ENCODE measurements at places on chromosomes 1 and 21.

GRCh38 chr1:35881850-35882273 lies 1.1 kb upstream of the AGO1 start:
- DNase-seq, result no peak

DNA sequence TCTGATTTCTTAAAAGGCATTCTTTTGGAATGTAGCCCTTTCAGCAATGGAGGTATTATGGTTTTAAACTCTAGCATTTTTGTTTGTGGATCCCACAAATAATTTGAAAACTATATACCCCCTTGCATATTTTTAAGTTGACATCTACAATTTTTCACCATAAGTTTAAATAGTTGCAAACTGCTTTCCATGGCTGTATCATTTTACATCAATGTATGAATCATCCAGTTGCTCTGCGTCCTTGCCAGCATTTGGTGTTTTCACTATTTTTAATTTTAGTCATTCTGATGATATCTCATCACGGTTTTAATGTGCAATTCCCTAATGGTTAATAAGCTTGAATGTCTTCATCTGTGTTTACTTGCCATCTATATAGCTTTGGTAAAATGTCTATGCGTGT lies 20.7 kb downstream of the DIPK1A start:
- no peak for DNase-seq

DNA sequence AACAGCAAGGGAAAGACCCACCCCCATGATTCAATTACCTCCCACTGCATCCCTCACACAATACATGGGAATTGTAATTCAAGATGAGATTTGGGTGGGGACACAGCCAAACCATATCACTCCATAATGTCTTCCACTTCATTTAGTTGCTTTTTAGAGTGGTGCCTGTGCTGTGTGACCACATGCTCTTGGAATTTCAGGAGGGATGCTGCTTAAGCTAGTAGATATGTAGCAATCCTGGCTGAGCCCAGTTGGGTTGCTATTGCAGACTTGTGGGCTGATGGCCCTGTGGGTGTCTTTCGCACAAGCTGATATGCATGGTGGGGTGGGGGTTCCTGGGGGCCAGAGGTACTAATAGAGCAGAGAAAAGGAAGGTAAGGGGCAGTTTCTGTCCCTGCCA lies 160.4 kb upstream of the SYT6 start:
- DNase-seq, result no peak

DNA sequence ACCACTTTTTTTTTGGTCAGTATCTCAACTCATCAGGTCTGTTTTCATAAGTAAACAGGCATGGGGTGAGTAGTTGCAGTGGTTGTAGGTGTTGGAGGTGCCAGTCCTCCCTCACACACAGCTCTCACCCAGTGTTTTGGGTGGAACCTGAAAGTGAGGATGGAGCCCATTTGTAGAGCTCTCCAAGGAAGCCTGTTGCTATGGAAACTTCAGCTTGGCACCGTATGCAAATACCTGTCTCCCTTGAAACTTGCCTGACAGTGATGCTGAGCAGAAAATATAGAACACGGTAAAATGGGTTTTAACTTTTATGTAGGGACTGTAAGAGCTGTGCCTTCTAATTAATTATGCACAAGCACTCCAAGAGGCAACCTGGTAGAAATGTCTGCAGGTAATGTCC lies 214.1 kb downstream of the AJAP1 start:
- no peak for DNase-seq

DNA sequence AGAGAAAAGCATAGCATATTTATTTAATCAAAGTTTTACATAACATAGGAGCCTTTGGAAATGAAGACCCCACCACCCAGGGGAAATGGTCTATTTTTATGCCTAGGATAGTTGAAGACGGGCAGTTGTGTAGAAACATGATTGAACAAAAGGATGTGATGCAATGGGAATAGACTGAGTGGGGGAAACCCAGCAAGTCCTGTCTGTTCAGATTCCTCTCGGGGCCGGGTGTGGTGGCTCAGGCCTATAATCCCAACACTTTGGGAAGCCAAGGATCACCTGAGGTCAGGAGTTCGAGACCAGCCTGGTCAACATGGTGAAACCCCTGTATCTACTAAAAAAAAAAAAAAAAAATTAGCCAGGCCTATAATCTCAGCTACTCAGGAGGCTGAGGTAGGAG lies 298.3 kb downstream of the MATN1 start:
- no peak for DNase-seq

- no peak for DNase-seq
Observed at GRCh38 chr1:153389401-153389800, 1.5 kb downstream of the S100A8 start.

DNA sequence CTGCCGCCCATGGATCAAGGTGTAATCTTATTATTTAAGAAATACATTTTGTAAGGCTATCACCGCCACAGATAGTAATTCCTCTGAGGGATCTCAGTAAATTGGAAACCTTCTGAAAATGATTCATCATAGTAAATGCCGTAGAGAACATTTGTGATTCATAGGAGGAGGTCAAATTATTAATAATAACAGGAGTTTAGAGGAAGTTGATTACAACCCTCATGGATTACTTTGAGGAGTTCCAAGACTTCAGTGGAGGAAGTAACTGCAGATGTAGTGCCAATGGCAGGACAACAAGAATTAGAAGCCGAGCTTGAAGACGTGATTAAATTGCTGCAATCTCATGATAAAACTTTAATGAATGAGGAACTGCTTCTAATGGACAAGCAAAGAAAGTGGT lies 280.1 kb downstream of the PTPRC start:
- DNase-seq, result no peak

- no peak for DNase-seq
Observed at GRCh38 chr1:107405236-107405635, 264.4 kb downstream of the NTNG1 start.

- no peak for DNase-seq
Observed at GRCh38 chr1:87682565-87682964, 353.9 kb downstream of the LMO4 start.

DNA sequence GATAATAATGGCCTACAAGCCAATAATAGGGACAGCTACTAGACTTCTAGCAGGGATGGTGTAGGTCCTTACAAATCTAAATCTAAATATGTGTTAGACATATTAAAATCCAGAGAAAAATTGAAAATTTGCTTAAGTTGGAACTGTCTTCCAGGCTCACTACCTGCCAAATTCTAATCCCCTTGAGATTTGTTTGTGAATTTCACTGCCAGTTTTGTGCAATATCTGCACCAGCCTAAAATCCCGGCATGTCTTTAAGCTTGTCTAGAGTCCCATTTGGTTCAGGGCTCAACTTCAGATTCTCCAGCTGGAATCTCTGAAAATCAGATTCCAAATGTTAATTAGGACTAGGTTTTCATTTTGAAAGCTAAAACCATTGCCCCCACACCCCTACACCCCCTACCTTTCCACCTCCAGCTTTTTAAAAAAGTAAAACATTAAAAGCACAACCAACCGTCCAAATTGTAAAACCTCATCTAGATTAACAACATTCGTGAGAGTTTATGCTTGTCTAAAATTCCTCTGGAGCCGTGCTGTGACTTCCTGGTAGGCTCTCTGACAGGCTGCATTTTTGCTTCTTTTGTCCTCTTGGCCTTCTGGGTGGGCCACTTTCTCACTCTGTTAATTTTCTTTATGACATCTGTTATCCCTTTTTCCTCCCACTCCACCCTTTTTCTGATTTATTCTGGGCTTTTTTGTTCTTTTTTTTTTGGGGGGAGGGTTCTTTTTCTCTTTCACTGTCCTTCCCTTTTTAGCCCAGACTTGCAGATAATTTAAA lies 348.7 kb downstream of the PAPPA2 start:
- no peak for DNase-seq

DNA sequence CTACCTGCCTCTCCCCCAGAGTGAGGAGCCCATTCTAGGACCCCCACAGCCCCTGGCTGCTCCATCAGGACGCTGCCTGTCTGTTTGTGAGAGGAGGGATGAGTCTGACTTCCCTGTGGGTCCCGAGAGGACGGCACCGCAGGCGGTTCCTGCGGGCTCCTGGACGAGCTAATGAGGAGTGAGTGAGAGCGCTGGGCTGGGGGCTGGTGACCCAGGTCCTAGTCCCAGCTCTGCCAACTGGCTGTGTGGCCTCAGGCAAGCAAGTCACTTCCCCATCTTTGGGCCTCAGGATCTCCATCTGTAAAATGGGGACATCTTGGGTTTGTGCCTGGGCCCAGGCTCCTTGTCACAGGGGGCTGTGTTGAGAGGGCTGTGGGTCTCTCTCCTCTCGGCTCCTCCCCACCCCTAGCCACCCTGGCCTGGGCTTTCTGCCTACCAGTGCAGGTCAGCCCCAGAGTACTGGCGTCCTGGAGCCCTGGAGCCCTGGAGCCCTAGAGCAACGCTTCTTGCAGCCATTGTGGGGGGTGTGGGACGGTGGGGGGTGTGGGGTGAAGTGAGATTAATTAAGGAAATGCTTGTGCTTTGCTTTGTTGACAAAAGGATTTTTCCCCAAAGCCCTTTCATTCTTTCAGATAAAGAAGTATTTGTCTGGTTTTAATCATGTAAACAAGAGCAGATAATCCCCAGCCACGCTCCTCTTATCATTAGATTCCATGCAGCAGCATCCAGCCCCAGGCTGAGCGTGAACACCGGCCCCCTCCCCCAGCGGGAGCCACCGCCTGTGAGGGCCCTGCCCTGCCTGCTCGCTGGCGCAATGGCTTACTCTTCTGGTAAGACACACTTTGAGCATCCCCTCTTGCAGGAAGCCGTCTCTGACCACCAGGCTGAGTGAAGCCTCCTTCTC lies 26.8 kb downstream of the SLC1A7 start:
- no peak for DNase-seq

DNA sequence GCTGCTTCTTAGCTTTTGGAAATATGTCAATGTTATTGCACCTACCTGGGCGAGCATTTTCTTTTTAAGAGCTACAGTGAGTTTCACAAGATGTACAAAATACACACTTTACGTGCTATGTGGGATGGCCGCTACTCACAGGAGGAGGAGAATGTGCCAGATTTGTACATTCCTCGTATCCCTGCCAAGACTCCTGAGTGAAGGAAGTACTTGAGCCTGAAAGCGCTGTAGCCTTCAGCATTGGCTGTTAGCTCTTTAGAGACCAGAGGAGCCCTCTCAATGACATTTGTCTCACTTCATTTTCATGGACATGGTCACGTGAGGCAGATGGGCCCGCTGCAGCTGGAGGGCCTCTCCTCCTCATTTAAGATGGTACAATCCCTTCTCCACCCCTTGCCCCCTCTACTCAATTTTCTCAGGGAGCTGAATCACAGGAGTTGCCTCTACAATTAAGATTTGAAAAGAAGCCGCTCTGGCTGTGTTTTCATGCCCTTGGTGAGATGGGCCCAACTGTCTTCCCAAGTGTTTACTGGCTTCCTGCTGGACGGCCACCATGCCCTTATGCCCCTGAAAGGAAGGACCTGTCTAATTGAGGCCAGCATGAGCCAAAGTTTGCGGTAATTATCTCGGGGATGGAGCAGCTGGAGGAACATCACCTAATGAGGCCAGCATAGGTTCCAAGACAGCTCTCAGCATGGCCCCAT lies 442.6 kb downstream of the PRDM2 start:
- DNase-seq, result no peak

GRCh38 chr1:55225228-55225627 lies 10.1 kb upstream of the USP24 start:
- DNase-seq, result no peak

- no peak for DNase-seq
Observed at GRCh38 chr1:77652268-77652667, 30.2 kb downstream of the ZZZ3 start.

- no peak for DNase-seq
Observed at GRCh38 chr1:16017461-16018303, at the start of gene HSPB7. Gene HSPB7 (minus strand): TSS chr1:16018043. CDS start chr1:16017963, 80 bp downstream.

GRCh38 chr1:227587968-227588367 lies 24.6 kb downstream of the ZNF678 start:
- DNase-seq, result no peak

- no peak for DNase-seq
Observed at GRCh38 chr1:183043872-183044854, 20.9 kb downstream of the LAMC1 start.

- DNase-seq, result no peak
Observed at GRCh38 chr1:228089519-228090380, 7.2 kb downstream of the ARF1 start.

- peak; percentile 90 for DNase-seq
Observed at GRCh38 chr1:110034451-110035235, at the start of gene STRIP1. Gene STRIP1 (plus strand): TSS chr1:110034624. CDS start chr1:110034638, 14 bp downstream.

DNA sequence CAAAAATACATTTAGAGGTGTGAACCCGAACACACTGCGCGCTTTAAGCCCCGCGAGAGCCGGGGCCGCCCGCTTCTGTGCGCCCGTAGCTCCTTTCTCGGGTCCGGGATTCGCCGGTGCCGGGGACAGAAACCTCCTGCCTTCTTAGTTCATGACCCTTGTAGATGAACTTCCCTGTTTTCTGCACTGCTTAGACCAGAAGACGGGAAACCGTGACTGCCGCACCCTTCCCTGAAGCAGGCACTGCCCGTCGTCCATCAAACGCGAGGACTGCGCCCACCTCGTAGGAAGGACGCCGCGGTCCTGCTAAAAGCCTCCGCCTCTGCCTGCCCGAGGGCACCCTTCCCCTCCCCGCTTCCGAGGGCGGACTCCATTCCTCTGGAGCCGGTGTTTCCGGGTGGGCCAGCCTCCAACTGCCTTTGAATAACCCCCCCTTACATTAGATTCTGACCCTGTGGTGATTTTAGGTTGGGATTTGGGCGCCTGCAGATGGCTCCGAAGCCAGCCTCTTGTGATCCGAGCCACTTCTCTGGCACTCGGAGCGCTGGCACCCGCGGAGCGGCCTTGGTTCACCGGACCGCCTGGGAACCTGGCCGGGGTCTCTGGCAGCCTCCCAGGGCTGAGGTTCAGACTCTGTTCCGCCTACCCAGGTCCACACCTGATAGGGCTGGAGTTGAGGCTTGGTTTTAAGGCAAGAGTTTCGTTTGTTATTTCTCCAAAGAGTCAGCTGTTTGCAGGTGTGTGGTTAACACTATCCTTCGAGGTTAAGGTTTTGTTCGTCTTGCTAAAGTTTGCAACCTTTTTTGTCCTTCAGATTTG lies 1.2 kb upstream of the PTTG1IP start:
- peak; percentile 16 for DNase-seq

DNA sequence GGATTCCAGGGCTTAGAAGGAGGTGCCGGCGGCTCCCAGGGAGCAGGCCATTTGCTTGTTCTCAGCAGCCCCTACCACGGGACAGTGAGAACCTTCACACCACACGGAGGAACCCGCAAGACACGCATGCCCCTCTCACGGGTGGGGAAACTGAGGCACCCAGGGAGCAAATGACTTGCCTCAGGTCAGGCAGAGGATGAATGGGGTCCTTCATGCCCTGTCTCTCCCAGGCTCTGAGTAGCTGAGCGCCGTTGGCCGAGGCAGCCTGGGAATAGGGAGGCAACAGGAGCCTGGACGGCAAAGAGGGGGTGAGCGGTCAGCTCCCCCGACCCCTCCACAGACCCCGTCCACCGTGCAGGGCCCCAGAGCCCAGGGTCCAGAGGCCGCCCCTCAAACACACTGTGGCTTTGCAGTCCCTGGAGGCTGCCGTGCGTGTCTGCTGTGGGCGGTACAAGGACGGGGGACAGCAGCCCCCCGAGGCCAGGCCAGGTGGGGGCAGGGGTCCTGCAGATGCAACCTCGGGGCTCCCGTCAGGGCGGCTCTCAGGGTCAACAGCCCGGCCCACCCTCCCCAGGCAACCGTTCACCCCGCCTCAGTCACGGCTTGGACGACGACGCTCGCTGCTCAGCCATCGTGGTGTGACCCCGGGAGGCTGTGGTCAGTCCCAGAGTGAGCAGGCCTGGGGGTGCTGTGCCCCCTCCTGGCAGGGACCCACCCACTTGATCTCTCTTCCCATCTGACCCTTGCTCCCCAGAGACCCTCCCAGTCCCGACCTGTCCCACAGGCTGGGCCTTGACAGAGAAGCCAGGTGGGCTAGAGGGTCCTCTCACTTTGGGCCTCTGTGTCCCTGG lies 15.8 kb upstream of the COL6A2 start:
- no peak for DNase-seq

- no peak for DNase-seq
Observed at GRCh38 chr1:189336115-189337100, 1141.3 kb downstream of the BRINP3 start.

Measured in activated CD4-positive, alpha-beta T cell treated with anti-CD3 and anti-CD28 coated beads for 4 hours (primary cell).